ENCODE measurements at places on chromosomes 1 and 21.

DNA sequence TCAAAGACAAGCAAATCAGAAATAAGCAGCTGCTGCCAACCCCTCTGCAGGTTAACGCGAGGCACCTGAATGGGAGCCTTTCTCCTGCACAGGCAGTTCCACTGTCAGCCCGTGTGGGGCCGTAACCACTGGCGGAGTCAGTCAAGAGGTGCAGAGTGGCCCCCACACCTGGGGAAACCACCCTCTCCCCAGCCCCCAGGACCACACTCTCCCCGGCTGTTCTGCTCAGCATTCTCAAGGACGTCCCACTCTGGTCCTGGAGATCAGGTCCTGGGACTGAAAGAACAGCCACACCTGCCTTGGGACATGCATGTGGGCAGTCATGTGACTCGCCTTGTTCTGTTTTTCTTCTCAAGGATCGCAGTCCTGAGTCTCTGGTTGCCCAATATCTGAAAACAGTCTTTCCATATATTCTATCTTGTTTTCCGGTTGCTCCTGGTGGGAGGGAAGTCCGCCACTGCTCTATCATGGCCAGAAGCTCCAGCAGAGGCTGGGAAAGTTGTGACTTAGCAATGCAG lies 252.5 kb downstream of the PTPRU start:
- DNase-seq, result no peak

DNA sequence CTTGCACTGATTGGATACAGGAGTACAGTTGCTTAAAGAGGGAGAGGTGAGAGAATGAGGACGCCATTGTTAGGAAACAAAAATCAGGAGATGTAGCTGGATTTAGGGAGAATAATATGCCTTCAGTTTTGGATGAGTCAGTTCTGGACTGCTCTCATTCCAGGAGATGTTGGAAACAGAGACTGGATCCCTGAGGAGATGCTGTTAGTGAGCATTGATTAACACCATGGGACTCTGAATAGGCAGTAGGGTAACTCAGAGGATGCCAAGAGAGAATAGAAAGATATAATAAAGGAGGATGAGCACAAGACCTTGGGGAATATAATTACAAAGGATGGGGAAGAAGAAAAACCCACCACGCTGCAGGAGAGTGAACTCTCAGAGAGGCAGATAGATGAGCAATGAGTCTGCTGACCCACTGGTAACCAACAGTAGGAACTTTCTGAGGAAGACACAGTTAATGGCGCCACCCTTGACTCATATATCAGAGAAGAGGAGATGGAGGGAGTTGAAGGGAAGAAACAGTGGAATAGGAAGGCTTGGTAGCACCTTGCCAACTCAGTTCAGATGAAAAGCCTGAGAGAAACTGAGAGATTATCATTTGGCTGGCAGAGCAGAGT lies 10.5 kb downstream of the KCNJ15 start:
- DNase-seq, result peak; percentile 52

GRCh38 chr1:47587891-47588582 lies 150.2 kb downstream of the FOXD2 start:
- DNase-seq, result no peak

GRCh38 chr1:233725423-233725822 lies 111.5 kb downstream of the KCNK1 start:
- no peak for DNase-seq

- no peak for DNase-seq
These were observed 14.4 kb upstream of the PPP1R15B start for GRCh38 chr1:204426035-204426436.

DNA sequence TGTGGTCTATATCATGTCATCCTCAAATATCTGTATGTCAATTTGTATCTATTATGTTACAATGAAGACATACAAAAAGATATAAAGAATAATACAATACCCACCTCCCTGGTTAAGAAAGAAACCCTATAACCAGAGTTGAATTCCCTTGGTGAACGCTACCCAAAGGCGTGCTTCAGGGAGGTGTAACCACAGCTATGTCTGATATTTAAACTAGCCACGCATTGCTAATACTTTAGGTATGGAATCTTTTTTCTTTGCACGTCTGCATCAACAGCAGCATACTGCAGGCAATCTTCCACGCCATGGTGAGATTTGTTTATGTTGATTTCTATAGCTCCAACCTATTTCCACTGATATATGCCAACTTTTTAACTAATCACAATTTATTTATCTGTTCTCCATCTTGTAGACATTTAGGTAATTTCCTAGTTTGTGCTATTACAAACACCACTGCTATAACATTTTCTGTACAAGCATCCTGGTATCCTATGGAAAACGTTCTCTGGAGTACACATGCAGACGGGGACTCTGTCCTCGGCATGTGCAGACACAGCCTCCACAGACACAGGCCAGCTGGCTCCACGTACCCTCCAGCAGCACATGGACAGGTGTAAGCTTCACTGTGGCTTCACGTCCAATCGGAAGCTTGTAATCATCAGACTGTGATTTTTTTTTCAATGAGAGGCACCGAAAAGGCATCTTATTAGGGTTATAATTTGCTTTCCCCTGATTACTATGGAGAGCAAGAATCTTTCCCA lies 58.5 kb downstream of the HSF2BP start:
- peak; percentile 84 for DNase-seq

DNA sequence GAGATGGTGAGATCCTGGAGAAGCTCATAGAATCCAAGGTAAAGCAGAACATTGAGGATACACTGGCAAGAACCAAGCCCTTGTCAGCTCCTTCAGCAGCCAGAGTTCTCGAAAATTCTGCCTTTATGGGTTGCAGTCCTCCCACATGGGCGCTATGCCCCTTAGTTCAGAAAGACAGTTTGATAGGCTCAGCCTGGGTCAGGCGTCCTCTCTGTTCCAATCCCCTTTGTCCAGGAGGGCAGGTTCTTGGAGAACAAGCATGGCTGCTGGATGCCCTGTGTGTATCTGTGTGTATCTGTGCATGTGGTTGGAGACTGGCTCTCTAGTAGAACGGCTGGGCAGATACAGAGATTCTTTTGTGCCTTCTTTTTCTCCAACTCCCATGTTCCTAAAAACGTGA lies 8.0 kb upstream of the NBL1 start:
- no peak for DNase-seq

GRCh38 chr1:222167111-222167510 lies 380.8 kb downstream of the HHIPL2 start:
- peak; percentile 77 for DNase-seq

DNA sequence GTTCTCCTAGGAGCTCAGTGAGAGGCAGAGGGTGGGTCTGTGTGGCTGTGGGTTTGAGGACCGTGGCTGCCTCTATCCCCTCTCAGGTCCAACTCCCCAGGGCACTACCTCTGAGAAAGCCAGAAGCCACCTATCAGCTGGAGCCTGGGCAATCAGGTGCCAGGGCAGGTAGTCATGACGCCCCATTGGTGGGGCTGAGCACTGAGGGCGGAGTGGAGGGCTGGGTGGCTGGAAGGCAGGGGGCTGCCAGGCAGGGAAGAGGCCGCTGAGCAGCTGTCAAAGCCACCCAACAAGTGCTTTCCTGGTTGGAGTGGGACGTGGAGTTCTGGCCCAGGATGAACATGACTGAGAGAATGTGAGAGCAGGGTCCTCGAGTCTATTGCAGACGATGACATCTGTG lies 164.9 kb upstream of the AJAP1 start:
- DNase-seq, result no peak

- no peak for DNase-seq
These were observed 25.0 kb downstream of the RGS4 start for GRCh38 chr1:163094182-163094581.

- no peak for DNase-seq
These were observed 31.0 kb upstream of the LRRC52 start for GRCh38 chr1:165512816-165513215.

GRCh38 chr1:64699327-64699726 lies 45.5 kb upstream of the RAVER2 start:
- DNase-seq, result no peak

- DNase-seq, result no peak
These were observed 394.2 kb upstream of the LYPLAL1 start for GRCh38 chr1:218779341-218780100.

DNA sequence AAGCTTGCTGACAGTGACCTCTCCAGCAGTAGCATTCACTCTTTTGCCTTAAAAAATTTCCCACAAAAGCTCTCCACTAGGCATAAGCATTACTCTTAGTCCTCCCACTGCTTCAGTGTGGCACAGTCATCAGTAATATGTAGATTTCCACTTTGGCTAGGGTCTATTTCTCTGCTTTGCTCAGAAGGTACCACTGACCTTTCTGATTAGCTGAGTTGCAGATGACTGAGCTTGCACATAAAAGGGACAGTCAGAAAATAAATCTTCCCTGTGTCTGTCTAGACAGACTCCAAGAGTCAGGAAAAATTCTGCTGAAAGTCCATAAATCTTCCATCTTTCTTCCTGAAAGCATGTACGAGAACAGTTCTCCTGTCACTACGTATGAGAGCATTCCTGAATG lies 56.6 kb upstream of the APP start:
- no peak for DNase-seq

GRCh38 chr21:45504021-45504515 lies 38.2 kb downstream of the SLC19A1 start:
- no peak for DNase-seq

DNA sequence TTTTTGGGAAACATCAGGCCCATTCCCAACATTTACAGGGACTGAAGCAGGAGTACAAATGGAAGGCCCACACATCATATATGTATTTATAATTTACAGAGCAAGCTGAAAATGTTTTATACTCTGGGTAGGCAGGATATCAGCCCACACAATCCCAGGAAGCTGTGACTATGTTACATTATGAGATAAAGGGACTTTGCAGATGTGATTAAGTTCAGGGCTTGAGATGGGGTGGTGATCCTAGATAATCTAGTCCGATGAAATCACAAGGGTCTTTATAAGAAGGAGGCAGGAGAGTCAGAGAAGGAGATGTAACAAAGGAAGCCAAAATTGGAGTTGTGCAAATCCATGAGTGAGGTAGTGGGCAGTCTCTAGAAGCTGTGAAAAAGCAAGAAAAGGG lies 160.5 kb downstream of the PDE4B start:
- DNase-seq, result no peak

GRCh38 chr1:236122176-236122575 lies 20.2 kb upstream of the GPR137B start:
- no peak for DNase-seq

DNA sequence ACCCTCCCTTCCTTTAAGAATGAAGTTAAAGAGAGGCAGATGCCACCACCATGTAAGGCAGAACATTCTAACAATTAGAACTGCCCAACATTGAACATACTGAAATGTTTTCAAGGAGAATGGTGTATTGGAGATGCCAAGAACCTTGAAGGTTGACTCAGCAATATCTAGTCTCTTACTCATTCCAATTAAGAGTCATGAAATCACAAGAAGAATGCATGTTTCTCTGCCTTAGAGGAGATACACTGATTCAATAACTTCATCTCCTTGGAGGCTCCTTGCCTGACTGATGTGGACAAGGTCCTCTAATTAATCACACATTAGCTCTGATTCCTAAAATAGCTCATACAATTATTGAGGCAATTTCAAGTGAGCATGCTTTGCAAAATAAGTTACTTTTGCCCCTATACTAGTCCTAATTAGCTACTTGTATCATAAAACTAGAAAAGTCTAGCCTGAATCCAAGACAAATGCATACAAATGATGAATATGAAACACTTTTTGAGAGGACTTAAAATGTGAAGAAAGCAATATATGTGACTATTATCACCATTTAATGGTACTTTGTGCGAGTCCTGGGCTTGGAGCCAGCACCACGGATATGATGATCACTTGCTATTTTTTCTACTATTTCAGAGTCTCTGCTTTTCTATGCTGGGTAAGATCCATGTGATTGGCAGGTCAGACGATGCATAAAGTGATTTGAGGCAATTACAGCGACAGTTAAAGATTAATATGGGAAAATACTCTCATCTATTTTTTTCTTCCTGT lies 114.5 kb downstream of the DSCAM start:
- DNase-seq, result no peak

DNA sequence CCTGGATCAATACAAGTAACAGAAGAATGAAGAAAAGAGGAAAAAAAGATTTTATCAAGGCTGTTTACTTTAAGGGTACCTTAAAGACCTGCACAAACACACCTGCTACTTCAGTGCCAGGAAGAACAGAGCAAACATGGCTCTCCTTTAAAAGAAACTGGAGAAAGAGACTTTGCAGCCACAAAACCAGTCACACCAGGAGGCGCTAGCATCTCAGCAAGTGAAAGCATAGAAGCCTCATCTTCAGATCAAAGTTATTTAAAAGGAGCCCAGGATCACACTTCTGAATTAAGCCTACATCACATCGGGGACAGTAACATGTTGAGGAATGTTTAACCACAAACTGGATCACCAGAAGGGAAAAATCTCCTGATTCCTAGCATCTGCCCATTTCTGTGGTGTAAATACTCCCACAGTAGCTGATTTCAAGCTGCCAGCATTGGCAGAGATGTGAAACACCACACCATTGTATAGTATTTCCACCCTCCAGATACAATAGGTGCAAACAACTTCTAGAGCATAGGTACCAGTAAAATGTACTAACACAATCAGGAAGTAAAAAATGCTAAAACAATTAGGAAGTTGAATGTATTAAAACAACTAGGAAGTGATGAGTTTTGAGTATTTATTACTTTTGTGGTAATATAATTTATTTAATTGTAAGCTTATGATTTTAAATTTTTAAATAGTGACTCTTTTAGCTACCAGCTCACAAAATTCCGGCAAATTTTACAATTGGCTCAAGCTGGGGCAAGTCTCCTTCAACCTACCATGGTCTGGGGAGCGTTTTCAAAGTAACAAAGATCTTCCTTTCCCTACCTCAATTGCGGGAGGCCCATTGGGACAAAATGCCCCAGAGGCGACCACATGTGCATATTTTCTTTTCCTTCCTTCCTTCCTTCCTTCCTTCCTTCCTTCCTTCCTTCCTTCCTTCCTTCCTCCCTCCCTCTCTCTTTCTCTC lies 105.3 kb upstream of the CLDN14 start:
- DNase-seq, result no peak

DNA sequence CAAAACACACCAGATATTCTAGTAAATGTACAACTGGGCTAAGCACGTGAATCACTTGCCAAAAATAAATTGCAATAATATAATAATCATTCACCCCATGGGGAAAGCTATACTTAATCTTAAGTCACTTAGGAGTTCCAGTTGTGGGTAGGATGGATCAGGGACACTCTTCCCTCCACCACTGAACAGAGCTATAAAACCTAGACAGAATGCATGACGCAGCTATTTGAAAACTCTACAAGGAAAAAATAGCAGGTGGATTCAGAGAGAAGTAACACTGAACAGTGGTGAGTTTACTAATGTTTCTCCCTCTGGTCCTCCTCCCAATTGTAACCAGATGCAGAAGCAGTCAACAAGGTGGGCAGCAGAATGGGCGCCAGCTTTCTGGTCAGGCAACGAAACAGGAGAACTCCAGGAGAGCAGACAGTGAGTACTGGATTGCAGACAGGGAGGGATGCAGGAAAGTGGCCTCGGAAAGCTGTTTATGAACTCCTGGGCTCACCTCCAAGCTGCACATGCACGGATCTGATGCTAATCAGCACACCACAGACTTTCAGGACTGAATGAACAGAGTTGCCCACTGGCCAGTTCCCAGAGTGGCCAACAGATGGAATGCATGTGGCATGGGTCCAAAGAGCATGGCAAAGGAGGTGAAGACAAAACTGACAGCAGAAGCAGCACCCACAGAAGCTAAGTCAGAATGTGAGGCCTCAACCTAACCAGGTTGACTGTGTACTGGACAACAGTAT lies 41.4 kb downstream of the TARBP1 start:
- DNase-seq, result peak; percentile 36
